ENCODE measurements at places on chromosomes 5 and 9. TPM values are rescaled to one million over a fixed set of nuclear protein-coding genes. Genes with fewer than 3 reads are reported as not detected.

Gene ADGRD2
- total RNA-seq: not detected

Gene PALM2AKAP2
- total RNA-seq: 38.2 TPM

Gene LCN15
- total RNA-seq: not detected

Gene FASTKD3
- total RNA-seq: not detected

Gene RNF183
- total RNA-seq: not detected

- no peak for DNase-seq
Observed at GRCh38 chr9:14780693-14781092, 58.2 kb upstream of the CER1 start.

- no peak for DNase-seq
Observed at GRCh38 chr9:129556491-129557191, 64.3 kb downstream of the C9orf50 start.

DNA sequence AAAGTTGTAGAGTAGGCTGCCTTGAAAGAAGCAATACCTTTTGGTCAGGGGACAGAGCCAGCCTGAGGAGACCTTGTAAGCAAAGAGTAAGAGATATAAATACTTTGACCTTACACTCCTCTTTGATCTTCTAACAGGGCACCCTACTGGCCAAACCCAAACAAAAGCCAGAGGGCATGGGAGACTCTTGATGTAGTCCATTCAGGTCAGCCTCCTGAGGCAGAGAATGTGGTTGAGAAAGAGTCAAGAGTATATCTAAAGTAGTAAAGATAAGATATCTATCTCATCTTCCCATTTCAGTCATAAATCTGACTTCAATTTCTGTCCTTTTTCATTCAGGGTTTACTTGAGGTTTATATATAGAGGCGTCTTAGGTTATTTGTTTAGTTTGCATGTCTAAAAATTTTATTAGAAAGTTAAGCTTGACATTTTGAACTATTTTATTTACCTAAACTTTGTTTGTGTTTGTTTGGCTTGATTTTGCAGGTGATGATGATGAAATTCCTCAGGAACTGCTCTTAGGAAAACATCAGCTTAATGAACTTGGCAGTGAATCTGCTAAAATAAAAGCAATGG is 125.7 kb downstream of the NIPBL start:
- DNase-seq: no peak

- no peak for DNase-seq
Observed at GRCh38 chr5:80142996-80143395, 107.8 kb downstream of the THBS4 start.

GRCh38 chr5:171549274-171549673 is 129.8 kb downstream of the FGF18 start:
- DNase-seq: no peak

DNA sequence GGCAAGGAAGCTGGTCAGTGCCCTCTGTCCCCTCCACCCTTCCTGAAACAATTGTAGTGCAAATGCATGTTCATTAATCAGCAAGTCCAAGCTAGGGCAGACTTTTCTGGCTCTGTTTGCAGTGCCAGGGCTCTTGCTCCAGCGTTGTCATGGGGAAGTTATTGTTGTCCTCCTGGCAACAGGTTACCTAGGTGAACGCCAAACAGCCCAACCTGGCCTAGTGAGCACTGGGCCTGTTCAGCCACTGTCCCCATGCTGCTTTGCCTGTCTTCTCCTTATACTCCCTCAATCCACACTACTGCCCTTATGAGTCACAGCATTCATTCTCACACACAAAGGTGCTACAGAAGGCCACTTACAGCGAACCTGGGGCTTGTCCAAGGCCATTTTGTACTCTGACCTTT is 34.5 kb upstream of the GLIS3 start:
- DNase-seq: peak; percentile 63

GRCh38 chr5:41808294-41808693 is 61.9 kb downstream of the OXCT1 start:
- DNase-seq: no peak

GRCh38 chr9:116495725-116496124 is 191.4 kb upstream of the TRIM32 start:
- DNase-seq: no peak

DNA sequence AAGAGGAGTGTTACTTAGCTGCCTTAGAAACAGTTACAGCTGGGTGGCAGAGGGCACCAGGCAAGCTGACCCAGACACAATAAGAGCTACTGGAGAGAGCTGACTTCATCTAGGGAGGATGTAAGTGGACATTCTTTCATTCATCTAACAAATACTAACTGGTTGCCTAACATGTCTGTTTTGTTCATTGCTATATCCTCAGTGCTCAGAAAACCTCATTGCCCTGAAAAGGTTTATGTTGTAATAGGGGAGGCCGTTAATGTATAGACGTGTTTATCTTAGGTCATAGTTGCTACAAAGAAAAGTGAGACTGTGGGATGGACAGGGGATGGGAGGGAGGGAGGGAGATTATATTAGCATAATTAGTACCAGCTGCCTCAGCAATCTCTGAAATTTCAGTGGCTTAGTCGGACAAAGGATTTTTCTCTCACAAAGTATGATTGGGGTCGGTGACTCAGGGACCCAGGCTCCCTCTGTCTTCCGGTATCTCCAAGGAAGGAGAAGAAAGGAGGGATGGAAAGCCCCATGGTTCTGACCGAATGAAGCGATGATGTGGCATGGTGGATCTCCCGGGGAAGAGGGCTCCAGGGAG is 2.6 kb upstream of the SNX18 start:
- DNase-seq: no peak
